NCI-H1436 treated with DMSO at 0.1 percent for 48 hours (cell line): ENCODE measurements at places on chromosomes 1 and 21.

DNA sequence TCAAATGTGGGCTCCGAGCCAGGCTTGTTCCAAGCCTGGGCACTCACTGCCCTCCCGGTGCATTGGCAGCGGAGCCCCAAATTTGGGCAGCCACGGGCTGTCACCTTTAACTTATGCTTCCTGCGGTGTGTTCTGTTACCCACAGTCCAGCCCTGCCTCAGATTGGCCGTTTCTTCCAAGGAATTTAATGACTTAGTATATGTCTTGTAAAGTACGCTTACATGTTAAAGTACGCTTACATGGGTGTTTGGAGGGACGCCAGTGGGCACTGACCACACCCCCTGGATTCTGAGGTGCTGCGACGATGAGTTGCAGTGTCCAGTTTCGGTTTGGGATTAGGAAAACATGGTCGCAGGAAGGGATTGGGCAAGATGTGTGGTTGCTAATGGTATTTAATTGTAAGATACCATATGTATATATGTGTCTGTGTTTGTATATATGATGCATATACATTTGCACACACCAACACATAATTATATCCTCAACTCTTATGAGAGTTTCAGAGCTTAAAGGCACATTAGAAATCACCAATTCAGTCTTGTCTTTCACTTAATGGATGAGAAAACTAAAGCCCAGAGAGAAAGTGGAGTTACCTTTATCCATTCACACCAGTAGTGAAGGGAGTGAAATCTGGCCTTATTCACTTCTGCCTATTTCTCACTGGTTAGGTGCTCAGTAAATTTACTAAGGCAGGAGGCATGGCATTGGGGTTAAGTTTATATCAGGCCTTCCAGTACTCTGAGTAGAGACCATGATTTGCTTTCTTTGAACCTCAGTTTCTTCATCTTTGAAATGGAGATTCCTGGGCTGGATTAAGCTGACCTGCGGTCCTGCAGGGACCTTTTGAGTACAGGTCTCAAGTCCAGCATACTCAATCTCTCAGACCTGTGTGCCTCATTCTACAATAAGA is 1.0 kb downstream of the SMYD2 start:
- no peak for DNase-seq

DNA sequence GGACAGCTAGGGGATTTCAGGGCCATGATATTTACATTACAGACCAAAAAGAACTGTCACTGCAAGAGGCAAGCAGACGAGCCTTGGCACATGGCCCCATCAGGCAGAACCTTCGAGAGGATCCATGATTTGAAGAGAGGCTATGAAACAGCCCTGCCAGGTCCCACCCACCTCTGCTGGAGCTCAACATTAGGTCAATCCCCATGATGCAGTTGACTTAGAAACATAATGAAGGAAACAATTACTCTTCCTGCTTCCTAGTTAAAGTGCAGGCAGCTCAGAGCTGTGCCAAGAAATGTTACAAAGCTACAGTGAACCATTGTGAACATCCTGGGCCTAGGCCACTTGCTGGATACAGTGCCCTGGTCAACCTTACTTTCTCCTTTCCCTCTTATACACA is 41.7 kb upstream of the PTCH2 start:
- DNase-seq, result no peak

DNA sequence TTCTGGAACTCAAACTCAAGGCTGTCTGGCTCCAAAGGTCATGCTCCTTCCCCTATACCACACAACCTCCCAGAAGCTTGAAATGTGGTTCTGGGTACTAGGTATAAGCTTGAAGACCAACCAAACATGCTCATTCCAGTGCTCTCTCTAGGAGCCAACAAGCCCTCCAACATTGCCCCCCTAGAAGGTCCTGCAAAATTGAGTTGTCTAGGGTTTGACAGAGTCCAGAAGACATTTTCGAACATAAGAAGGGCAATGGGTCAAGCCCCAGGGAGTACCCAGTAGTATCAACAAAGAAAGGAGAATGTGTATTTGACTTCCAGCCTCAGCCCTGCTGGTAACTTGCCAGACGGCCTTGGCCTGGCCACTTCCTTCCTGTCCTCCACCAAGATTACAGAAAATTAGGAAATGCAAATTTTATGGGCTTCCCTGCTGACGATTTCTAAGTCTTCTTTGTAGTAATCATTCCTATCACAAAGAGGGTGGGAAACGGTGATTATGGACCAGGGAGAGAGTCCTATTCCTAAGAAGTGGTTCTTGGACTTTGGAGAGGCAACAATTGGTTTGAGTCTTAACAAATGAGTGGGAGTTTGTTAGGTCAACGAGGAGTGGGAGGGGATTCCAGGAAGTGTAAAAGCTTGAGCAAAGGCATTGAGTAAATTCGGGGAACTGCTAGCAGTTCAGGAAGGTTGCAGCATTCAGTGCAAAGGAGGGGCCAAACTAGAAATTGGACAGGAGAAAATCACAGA is 18.7 kb upstream of the SLAMF1 start:
- no peak for DNase-seq

GRCh38 chr1:100387209-100387608 is 34.9 kb downstream of the CDC14A start:
- no peak for DNase-seq

DNA sequence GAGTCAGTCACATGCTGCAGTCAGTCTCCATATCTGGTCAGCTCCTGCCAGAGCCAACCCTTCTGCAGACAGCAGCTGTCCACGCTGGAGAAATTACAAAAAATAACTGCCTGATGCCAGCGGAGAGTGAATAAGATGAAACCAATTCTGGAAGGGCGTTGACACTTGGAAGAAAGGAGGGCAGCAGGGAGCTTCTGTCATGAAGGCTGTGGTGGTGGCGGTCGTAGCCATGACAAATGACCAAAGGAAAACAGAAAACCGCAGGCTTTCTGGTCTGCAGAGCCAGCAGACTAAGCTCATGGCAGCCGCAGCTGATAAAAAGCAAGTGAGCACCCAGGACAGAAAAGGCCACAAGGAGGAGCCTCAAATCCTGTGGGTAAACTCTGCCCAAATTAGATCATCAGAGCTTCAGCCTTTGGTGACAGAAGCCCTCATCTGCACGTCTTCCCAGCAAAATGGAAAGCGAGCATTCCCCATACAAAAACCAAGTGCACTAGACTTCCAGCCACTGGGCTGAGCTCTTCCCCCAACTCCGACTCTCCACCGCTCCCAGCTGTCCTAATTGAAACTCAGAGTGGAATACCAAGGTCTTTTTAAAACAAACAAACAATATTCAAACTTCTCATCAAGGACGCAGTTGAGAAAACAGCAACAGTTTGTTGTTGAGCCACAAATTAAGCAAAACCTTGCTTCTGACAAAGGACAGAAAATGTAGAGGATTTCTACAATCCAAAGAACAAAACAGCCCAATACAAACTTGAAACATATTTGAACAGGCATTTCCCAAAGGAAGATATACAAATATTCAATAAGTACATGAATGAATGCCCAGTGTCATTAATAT is 28.7 kb downstream of the RSPH1 start:
- no peak for DNase-seq

DNA sequence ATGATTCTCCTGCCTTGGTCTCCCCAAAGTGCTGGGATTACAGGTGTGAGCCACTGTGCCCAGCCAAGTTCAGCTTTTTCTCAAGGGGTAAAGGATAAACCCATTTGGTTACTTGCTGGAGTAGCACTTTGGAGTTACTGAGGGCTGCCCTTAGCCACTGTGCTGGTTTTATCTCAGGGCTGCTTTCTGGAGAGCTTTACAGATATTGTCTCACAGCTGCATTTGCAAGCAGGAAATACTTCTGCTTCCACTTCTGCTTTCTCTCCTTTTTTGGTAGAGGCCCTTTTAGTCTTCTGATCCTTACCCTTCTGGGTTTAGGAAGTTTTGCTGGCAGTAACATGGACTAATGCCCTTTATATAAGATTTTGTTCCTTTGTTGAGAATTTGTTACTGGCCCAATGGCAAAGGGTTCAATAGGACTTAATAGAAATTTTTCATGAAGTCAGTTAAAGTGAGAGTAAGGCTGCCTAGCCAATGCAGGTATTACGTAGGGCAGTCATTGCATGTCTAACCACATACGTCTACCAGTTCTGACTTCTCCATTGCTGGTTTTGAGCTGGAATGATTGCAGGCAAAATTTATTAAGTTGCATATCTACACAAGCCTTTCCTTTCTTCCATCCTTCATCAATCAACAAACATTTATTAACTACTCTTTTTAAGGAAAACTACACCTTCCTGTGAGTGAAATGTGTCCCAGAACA is 24.4 kb downstream of the CAP1 start:
- no peak for DNase-seq

DNA sequence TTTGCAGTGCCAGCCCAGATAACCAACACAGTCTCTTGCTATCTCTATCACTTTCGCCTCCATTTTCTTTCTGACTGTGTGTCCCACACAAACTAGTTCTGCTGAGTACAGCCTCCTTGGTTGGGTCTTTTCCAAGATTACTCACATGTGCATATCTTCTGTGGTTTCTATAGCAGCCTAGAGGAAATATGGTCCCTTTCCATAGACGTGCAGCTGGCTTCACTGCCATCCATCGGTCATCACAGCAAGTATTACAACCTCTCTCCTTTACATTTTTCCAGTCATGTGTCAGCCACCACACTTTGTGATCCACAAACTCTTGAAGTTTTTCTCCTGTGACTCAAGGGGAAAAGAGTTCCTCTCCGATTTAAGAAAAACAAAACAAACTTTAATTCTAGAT is 893.4 kb upstream of the ADGRL4 start:
- no peak for DNase-seq

DNA sequence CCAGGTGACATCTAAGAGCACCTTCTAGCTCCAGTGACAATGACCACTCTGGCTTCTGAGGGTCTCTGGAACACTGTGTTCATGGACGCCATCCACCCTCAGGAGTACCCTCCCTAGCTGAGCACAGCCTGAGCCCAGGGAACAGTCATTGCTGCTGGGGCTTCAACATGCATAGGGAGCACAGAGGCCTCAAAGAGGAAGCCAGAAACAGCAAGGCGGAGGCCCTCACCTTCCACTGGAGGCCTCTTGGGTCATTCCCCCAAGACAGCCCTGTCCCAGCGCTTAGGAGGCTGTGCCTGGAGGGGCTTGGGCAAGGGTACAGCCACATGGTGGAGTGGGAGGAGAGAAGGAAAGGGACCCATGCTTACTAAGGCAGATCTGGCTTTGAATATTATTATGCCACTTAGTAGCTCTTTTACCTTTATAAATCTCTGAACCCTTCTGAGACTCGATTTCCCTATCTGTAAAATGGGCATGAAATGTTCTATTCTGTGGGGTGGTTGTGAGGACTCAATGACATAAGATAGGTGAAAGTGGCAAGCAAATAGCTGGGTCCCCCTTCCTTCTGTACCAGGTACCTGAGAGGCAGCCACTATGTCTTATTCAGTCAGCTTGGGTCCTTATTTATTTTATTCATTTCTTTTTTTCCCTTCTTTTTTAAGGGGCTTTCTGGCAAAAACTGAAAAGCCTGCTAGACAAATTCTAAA is 32.8 kb downstream of the PTAFR start:
- DNase-seq, result no peak

DNA sequence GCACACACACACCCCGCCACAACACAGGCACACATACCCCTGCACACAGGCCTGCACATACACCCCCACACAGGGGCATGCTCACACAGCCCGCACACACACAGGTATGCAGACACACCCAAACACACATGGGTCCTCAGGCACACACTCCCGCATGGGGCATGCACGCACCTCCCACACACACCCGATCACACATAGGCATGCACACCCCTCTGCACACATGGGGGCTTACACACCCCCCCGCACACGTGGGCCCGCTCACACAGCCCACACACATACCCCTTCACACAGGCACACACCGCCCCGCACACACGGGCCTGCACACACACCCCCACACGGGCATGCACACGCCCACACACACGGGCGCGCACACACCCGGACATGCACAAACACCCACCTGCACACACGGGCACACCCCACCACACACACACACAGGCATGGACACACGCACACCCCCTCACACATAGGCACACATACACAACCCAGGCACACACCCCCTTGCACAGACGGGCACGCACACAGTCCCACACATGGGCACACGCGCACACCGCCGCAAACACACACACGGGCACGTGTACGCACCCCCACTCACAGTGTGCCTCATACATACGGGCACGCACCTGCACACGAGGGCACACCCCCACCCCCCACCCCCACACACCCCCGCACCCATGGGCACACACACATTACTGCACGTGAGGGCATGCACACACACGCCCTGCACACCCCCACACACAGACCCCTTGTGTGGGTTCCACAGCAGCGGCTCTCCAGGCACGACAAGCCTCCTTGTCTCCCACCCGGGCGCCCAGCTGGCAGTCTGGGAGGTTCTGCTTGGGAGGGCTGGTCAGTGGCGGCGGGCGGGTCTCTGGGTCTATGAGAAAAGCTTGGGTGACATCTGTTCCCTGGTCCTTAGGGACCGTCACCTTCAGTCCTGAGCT is 8.3 kb downstream of the ATAD3B start:
- no peak for DNase-seq

DNA sequence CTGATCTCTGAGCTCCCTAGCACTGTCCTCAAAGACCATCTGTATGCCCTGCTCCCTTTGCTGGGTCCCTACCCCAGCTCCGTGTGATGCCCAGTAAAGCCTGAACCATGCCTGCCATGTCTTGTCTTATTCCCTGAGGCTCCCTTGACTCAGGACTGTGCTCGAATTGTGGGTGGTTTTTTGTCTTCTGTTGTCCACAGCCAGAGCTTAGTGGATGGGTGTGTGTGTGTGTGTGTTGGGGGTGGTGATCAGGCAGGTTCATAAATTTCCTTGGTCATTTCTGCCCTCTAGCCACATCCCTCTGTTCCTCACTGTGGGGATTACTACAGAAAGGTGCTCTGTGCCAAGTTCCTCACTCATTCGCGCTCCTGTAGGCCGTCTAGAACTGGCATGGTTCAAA is 5.7 kb downstream of the GSTM5 start:
- no peak for DNase-seq

DNA sequence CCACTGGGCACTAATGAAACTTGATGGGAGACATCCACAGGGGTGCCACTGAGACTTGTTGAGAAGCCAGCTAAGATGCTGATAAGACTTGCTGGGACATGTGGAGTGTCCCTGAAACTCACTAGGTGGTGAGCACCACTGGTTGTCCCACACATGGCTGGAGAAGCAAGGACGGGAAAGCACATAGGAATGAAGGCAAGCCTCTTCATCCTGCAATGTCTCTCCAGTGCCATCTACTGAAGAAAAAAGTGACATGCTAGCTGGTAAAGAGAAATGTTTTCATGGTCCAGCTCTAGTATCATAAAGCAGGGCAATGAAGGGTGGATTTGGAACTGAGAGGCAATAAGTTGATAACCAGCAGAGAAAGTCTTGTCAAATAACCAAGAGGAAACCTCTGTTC is 283.0 kb downstream of the PAPPA2 start:
- DNase-seq, result no peak

GRCh38 chr1:192157067-192157466 is 1.2 kb upstream of the RGS18 start:
- no peak for DNase-seq

- no peak for DNase-seq
Observed at GRCh38 chr1:196001188-196001587, 607.1 kb downstream of the KCNT2 start.
